ENCODE measurements at places on chromosomes 3 and 15. TPM values are rescaled to one million over a fixed set of nuclear protein-coding genes. Genes with fewer than 3 reads are reported as not detected.

Gene CCDC39
- not detected for total RNA-seq

Gene ALAS1
- total RNA-seq: 38.0 TPM

Gene CELSR3
- 0.81 TPM for total RNA-seq

Gene DPPA4
- not detected for total RNA-seq

Gene CLDN16
- total RNA-seq: 1.8 TPM

Gene RNF13
- 96.4 TPM for total RNA-seq

Gene GOLGA6L7
- not detected for total RNA-seq
